Kidney (tissue), 22 donors: ENCODE measurements at places on chromosomes 1 and 21. TPM values are rescaled to one million over a fixed set of nuclear protein-coding genes. Genes with fewer than 3 reads are reported as not detected.

- no peak for DNase-seq
Measured at GRCh38 chr1:233668725-233669294, 54.9 kb downstream of the KCNK1 start.

- DNase-seq: no peak
Measured at GRCh38 chr1:119032986-119033385, 44.8 kb upstream of the TBX15 start.

- DNase-seq: no peak
Measured at GRCh38 chr1:173253046-173253445, 45.9 kb upstream of the TNFSF4 start.

TTC39A gene
- polyA plus RNA-seq: 31.4 TPM

DNA sequence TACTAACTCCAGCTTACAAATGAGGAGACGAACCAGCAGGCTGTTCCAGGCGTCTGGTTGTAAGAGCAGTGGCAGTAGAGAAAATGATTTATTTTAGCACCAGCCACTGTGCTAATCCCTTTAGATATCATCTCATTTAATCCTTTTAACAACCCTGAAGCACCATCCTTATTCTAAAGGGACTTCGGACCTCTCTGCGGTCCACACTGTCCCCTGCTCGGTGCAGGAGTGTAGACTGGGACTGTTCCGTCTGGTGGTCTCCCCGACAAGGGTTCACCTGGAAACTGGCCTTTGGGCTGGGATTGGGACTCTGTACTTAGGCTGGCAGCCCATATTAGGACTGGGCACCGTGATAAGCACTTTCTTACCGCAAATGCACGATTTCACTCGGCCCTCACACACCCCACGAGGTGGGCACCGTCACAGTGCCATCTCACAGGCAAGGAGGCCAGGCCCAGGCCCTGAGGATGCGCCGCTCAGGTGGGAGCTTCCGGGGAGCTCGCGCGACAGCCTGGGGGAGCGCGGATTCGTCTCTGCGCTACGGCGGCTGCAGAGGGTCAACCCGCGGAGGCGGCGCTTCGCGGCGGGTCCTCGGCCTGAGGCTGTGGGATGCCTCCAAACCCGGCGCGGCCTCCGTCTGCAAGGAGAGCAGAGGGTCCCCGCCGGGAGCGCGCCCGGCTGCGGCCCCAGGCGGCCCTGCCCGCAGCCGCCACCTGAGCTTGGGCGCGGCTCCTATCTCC lies 45.2 kb downstream of the ATP1A1 start:
- peak; percentile 92 for DNase-seq

KIAA1614 gene
- 5.4 TPM for polyA plus RNA-seq
